B cell (primary cell): ENCODE measurements at places on chromosomes 6 and 20. TPM values are rescaled to one million over a fixed set of nuclear protein-coding genes. Genes with fewer than 3 reads are reported as not detected.

- no peaks in the 10 kb centered on the region for H3K4me1 ChIP-seq
- H3K4me3 ChIP-seq: no peak overlapping the region
- H3K27me3 ChIP-seq: no peaks in the 10 kb centered on the region
- DNase-seq: no peak
- H3K27ac ChIP-seq: no peak overlapping the region
Measured at GRCh38 chr6:67224989-67225388, 1410.1 kb upstream of the ADGRB3 start.

DNA sequence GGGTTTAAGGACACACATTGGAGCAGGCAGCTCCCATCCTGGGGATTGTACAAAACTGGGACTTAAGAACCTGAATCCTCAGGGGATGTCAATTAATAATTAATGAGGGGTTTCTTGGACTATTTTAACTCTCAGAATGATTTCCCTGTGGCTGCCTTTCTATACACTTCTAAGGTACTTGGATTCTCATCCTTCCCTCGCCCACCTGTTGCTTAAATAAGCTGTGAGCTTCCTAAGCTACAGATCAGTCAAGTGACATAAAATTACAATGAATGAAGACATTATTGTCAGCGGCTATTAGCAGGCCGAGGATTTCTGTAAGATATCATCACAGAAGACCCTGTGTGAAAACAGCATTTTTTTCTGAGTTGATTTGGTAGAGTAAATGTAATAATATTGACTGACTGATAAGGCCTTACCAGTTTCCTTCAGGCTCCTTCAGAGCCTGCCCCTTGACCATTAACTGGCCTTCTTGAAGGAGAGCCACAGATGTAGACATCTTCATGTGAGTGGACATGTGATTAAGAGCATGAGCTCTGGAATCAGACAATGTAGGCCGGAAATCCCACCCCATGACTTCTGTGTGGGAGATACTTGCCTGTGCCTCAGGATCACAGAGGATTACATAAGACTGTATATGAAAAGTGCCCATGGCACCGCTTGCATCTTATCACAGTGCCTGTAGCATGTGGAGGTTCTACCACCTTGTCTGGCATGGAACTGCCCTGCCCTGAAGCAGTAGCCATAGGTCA is 101.7 kb downstream of the TULP4 start:
- no peaks in the 10 kb centered on the region for H3K27me3 ChIP-seq
- H3K36me3 ChIP-seq: peaks cover 26% of the 10 kb centered on the region
- H3K27ac ChIP-seq: no peak overlapping the region
- DNase-seq: no peak
- peaks cover 5% of the 10 kb centered on the region for H3K4me1 ChIP-seq
- no peak overlapping the region for H3K4me3 ChIP-seq

DNA sequence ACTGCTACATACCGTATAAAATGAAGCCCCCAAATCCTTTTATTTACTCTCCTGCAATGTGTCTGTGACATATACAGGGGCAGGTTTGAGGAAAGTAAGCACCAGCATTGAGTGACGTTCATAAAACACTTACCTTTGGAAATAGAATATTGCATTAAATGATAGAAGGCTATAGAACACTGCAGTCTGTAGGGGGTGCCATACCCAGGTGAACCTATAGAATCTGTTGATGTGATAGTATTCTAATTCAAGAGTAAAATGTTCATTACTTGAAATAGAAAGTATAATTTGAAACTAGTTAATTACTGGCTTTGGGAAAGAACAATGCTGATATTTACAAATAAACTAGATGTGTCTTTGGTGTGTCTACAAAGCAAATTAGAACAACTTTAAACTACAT is 47.0 kb upstream of the PRL start:
- H3K36me3 ChIP-seq: no peaks in the 10 kb centered on the region
- no peak for DNase-seq
- no peak overlapping the region for H3K4me3 ChIP-seq
- no peaks in the 10 kb centered on the region for H3K27me3 ChIP-seq

SLCO4A1 gene
- 79.2 and 79.5 TPM in 2 replicates for total RNA-seq

DNA sequence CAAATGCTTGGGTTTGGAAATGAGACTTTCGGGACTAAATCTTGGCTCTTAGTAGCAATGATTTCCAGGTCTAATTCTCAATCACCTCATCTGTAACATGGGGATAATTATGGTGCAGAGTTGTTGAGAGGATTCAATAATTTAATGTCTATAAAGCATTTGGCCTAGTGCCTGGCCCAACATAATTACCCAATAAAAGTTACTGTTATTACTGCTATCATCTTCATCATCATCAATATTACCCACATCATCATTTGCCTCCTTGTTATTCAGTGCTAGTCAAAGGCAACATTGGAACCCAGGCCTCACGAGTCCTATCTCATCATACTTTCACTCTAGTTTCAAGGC is 34.5 kb upstream of the RSPO3 start:
- no peak for DNase-seq
- no peaks in the 10 kb centered on the region for H3K4me1 ChIP-seq
- H3K27me3 ChIP-seq: no peaks in the 10 kb centered on the region
- H3K36me3 ChIP-seq: no peaks in the 10 kb centered on the region
- H3K27ac ChIP-seq: no peak overlapping the region

NNAT gene
- total RNA-seq: not detected in 2 replicates

SLC24A3 gene
- not detected in 2 replicates for total RNA-seq

ANKRD6 gene
- total RNA-seq: 10.5 and 15.0 TPM in 2 replicates

- no peaks in the 10 kb centered on the region for H3K27me3 ChIP-seq
- no peak overlapping the region for H3K27ac ChIP-seq
- H3K4me3 ChIP-seq: no peak overlapping the region
- DNase-seq: no peak
- no peaks in the 10 kb centered on the region for H3K36me3 ChIP-seq
Measured at GRCh38 chr6:5937169-5937909, 69.4 kb downstream of the NRN1 start.

DNA sequence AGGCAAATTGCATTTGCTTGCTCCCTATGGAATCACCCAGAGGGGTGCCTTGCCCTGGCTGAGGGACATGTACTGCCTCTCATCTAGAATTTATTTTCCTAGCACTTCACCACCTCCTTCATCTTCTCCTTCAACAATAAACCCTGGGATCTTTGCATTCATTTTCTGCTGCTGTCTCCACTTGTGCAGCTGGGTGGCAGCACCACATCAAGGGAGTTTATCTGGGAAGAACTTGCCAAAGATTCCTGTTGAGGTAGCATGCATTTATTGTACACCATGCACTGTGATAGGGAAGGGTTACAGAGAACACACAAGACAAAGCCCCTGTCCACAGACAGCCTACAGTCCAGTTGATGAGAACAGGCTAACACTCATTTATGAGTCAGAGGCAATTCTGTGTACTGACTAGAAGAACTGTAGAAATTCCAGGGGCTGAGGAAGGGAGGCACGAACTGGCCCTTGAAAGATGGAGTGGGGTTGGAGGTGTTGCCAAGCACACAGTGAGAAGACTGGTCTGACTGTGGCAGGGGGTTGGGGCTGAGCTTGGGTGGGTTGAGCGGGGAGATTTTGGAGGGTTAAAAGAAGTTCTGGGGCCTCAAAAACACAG is 17.5 kb downstream of the C20orf173 start:
- H3K27ac ChIP-seq: no peak overlapping the region
- peaks cover 81% of the 10 kb centered on the region for H3K36me3 ChIP-seq

PGC gene
- not detected in 2 replicates for total RNA-seq

DNA sequence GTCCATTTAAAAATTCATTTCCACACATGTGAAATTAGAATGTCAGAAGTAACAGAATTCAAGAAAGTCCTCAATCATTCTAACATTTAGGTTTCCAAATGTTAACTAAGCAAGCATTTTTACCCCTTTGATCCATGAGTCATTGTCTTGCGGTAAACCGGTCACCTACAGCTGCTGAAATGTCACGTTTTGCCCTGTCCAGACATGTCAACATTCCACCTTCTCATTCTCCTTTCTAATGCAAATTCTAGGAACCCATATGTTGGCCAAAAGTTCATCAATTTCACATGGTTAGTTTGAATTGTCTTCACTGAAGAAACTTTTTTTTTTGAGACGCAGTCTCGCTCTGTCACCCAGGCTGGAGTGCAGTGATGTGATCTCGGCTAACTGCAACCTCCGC is 117.2 kb downstream of the IPCEF1 start:
- no peaks in the 10 kb centered on the region for H3K36me3 ChIP-seq
- H3K4me3 ChIP-seq: no peak overlapping the region
- H3K27ac ChIP-seq: no peak overlapping the region
- DNase-seq: no peak
- H3K27me3 ChIP-seq: no peaks in the 10 kb centered on the region

- no peaks in the 10 kb centered on the region for H3K4me1 ChIP-seq
- H3K36me3 ChIP-seq: no peaks in the 10 kb centered on the region
- DNase-seq: no peak
- no peak overlapping the region for H3K27ac ChIP-seq
- H3K27me3 ChIP-seq: peaks cover 6% of the 10 kb centered on the region
Measured at GRCh38 chr6:166563805-166564204, 22.7 kb downstream of the RAMACL start.

DNA sequence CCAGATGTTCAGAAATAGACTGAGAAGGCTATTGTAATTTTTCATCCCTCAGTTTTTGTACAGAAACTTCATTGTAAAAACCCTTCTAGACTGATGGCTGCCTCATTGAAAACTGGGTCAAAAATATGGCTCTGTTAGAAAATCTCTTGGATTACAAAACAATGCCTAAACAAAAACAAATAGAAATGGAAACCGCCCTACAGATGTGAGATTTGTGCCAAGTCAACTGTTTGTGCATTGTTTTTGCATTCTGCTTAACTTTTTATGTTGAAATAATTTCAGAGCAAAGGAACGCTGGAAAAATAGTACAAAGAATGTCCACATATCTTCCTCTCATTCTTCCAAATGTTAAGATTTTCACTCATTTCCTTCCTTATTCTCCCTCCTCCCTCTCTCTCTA is 425.1 kb downstream of the FOXA2 start:
- H3K27me3 ChIP-seq: no peaks in the 10 kb centered on the region
- no peak overlapping the region for H3K27ac ChIP-seq
- DNase-seq: no peak
